ENCODE measurements at places on chromosomes 12 and 14. TPM values are rescaled to one million over a fixed set of nuclear protein-coding genes. Genes with fewer than 3 reads are reported as not detected.

- H3K4me3 ChIP-seq, result no peak overlapping the region
- no peak for DNase-seq
- H3K4me1 ChIP-seq, result no peaks in the 10 kb centered on the region
- no peaks in the 10 kb centered on the region for H3K27me3 ChIP-seq
- no peak overlapping the region for H3K27ac ChIP-seq
Observed at GRCh38 chr12:116771651-116772050, 33.5 kb downstream of the RNFT2 start.

GRCh38 chr12:121669521-121669900, at the start of gene MORN3:
Gene MORN3 (minus strand): TSS chr12:121669654. CDS start chr12:121669483, 171 bp downstream.
- DNase-seq, result peak; percentile 53
- H3K27ac ChIP-seq, result peak within 1 kb of the TSS; percentile 19
- peaks cover 42% of the 10 kb centered on the region for H3K4me1 ChIP-seq
- no peaks in the 10 kb centered on the region for H3K36me3 ChIP-seq
- no peaks in the 10 kb centered on the region for H3K27me3 ChIP-seq

Gene GALC
- 4.2 TPM for total RNA-seq

GRCh38 chr12:63766498-63766897, 13.2 kb upstream of the RXYLT1 start:
- no peak for DNase-seq
- no peaks in the 10 kb centered on the region for H3K27me3 ChIP-seq
- no peak overlapping the region for H3K27ac ChIP-seq
- no peaks in the 10 kb centered on the region for H3K4me1 ChIP-seq
- no peak overlapping the region for H3K4me3 ChIP-seq
- H3K36me3 ChIP-seq, result no peaks in the 10 kb centered on the region

Gene ADAM20
- total RNA-seq, result 0.94 TPM

DNA sequence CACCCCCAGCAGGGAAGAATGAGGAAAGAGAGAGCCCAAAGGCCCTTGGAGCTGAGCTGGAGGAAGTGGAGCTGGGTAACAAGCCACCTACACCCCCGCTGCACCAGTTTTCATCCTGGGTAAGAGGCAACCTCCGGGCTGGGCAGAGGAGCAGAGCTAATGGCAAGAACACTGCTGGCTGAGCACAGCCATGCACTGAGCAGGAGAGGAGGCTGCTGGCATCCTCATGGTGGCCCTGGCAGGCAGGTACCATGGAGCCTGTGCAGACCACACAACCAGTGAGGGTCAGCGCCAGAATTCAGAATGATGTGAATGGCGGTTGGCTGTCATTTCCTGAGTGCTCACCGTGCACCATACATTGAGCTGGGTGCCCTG, 29.7 kb downstream of the PLEKHH1 start:
- no peaks in the 10 kb centered on the region for H3K36me3 ChIP-seq
- no peak overlapping the region for H3K4me3 ChIP-seq
- H3K27ac ChIP-seq, result no peak overlapping the region
- H3K4me1 ChIP-seq, result peaks cover 6% of the 10 kb centered on the region
